ENCODE measurements at places on chromosomes 6 and 20. TPM values are rescaled to one million over a fixed set of nuclear protein-coding genes. Genes with fewer than 3 reads are reported as not detected.

- DNase-seq, result no peak
- H3K27me3 ChIP-seq, result no peaks in the 10 kb centered on the region
- H3K4me1 ChIP-seq, result no peaks in the 10 kb centered on the region
- no peak overlapping the region for H3K4me3 ChIP-seq
Observed at GRCh38 chr20:32780749-32781655, 18.8 kb downstream of the DNMT3B start.

- DNase-seq, result no peak
- H3K4me3 ChIP-seq, result no peak overlapping the region
- H3K36me3 ChIP-seq, result no peaks in the 10 kb centered on the region
- no peaks in the 10 kb centered on the region for H3K4me1 ChIP-seq
- H3K27ac ChIP-seq, result no peak overlapping the region
Observed at GRCh38 chr20:54112221-54112884, 42.0 kb upstream of the BCAS1 start.

DNA sequence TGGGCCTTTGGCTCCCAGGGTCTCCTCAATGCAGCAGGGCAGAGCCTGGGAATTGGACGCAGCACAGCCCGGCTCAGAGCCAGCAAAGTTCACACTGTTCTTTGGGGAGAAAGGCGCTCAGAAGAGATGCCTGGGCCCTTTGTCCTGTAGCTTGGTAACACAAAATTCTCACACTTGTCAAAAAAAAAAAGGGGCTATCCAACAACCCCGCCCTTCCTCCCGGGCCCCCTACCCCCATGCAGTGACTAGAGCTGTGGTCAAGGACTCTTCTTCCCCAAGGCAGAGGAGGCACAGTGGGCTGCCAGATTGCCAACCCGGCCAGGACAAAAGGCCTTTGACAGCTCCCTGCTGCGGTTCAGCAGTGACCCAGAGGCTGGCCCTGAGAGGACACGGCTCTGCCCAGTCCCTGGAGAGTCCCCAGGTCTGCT lies 2.0 kb downstream of the NKAIN4 start:
- no peak overlapping the region for H3K27ac ChIP-seq
- H3K4me3 ChIP-seq, result no peak overlapping the region
- no peak for DNase-seq
- H3K4me1 ChIP-seq, result no peaks in the 10 kb centered on the region

- no peaks in the 10 kb centered on the region for H3K36me3 ChIP-seq
- DNase-seq, result no peak
- no peak overlapping the region for H3K27ac ChIP-seq
- no peaks in the 10 kb centered on the region for H3K4me1 ChIP-seq
- no peaks in the 10 kb centered on the region for H3K27me3 ChIP-seq
- H3K4me3 ChIP-seq, result no peak overlapping the region
Observed at GRCh38 chr20:2169456-2170088, 67.9 kb downstream of the STK35 start.

- no peak overlapping the region for H3K4me3 ChIP-seq
- no peaks in the 10 kb centered on the region for H3K27me3 ChIP-seq
- no peak overlapping the region for H3K27ac ChIP-seq
- DNase-seq, result no peak
Observed at GRCh38 chr6:108222504-108222903, 38.3 kb downstream of the SNX3 start.

DNA sequence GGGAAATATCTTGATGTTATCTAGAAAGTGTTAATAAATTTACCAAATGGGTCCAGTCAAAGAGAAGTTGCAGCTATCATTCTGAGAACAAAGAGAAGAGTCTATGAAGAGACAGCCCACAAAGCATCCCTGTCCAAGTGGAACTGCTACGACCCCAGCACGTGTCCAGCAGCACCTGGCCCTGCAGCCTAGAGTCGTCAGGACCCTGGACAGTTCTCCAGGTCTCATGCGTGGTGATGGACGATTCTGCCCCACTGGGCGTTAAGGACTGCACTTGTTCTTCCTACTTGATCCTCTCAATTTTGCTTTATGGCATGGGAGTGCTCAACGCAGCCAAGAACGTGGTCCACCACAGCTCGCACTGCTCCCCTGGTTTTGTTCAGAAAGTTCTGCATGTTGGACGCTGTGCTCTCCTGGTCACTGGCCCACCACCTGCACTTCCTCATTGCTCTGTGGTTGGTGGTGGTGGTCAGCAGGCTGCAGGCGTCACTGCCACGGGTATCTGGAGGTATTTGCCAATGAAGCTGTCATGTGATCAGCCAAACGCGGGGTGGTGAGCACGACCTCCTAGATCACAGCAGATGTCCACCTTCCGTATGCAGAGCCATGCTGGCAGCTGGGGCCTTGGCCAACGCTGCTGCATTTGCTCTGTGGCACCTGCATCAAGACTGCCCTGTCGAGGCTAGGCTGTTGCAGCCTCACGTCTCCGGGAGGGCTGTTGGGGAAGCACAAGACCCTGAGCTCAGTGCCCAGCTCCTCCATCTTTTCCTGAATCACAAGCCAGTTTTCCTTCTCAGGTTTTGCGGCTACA lies 356.4 kb downstream of the CDH4 start:
- no peak for DNase-seq
- no peak overlapping the region for H3K4me3 ChIP-seq
- H3K27me3 ChIP-seq, result no peaks in the 10 kb centered on the region
- no peaks in the 10 kb centered on the region for H3K36me3 ChIP-seq
- no peaks in the 10 kb centered on the region for H3K4me1 ChIP-seq

- H3K27me3 ChIP-seq, result no peaks in the 10 kb centered on the region
- H3K27ac ChIP-seq, result no peak overlapping the region
- no peaks in the 10 kb centered on the region for H3K4me1 ChIP-seq
- no peaks in the 10 kb centered on the region for H3K36me3 ChIP-seq
Observed at GRCh38 chr6:31079656-31080261, 32.6 kb downstream of the C6orf15 start.

DNA sequence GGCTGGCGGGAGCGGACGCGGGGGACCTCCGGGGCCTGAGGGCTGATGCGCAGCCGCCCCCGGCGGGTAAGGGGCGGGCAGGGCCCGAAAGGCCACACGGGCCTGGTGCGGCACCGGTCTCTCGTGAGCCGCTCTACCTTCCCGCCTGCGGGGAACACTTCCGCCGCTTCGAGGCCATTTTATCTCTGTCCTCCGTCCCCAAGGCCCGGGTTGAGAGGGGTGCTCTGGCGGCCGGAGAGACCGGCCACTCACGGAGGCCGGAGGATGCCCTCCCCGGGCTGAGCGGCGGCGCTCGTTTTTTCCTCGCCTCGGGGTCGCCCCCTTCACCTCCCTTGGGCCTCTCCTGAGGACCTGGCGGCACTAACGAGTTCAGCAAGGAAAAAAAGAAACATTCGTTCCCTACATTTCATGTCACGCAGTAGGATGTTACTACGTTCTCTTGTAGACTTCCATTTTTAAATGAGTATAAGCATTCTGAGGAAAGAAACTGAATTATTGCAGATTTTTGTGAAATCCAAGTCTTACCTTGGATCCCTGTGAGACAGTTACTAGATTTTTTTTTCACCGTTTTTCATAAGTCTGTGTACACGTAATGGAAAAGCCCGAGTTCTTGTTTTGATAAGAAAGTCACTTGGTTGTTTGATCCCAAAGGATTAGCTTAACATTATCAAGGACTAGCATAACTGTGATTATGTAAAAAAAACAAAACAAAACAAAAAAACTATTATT lies 575 bp downstream of the WTAP start:
- DNase-seq, result no peak
- H3K36me3 ChIP-seq, result no peaks in the 10 kb centered on the region

DNA sequence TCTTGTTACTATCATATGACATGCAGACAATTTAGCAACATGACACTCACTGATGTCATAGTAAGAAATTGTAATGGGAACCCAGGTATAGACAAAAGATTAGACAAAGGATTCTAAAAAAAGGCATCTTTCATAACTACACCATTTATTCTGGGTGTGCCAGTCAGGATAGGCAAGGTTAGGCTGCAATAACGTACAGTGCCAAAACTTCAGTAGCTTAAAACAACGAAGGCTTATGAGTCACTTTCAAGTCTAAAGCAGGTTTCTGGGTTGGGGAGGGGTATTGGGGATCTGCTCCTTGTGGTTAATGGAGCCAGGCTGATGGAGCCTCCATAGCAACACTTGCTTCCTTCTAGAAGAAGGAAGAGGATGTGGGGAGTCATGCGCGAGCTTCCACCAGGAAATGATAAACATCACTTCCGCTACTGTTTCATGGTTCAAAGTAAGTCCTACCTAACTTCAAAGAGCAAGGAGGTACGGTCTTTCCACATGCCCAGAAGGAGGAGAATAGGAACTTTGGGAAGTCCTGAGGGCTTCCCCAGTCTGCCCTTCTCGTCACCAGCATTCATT lies 2.0 kb upstream of the GTSF1L start:
- DNase-seq, result no peak
- no peak overlapping the region for H3K4me3 ChIP-seq
- no peaks in the 10 kb centered on the region for H3K4me1 ChIP-seq
- H3K27me3 ChIP-seq, result no peaks in the 10 kb centered on the region
- H3K36me3 ChIP-seq, result no peaks in the 10 kb centered on the region

GRCh38 chr6:2782825-2783187 lies 17.6 kb downstream of the WRNIP1 start:
- H3K27ac ChIP-seq, result no peak overlapping the region
- H3K4me1 ChIP-seq, result no peaks in the 10 kb centered on the region
- H3K36me3 ChIP-seq, result no peaks in the 10 kb centered on the region
- no peak overlapping the region for H3K4me3 ChIP-seq
- H3K27me3 ChIP-seq, result no peaks in the 10 kb centered on the region

DNA sequence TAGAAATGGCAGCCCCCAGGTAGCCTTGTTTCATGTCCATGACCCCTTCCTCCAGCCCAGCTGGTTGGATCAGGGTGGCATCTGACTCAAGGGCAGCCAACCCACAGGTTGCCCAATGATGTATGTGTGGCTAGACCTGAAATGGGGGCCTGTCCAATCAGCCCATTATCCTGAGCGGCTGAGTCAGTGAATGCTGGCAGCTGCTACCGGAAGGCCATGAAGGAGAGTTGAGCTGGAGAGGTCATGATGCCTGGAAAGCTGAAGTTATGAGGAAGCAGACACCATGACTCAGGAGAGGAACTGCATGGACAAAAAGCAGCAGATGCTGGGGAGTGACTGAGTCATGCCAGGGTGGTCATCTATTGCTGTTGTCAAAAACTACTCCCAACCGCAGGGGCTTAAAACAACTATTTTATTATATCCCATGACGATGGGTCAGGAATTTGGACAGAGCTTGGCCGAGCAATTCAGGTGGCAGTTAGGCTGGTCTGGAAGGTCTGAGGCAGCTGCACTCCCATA lies 67.3 kb downstream of the MDGA1 start:
- DNase-seq, result peak; percentile 76
- H3K4me3 ChIP-seq, result no peak overlapping the region
- no peak overlapping the region for H3K27ac ChIP-seq

GRCh38 chr20:38261054-38261390 lies 487 bp upstream of the KIAA1755 start:
- DNase-seq, result no peak
- H3K4me1 ChIP-seq, result no peaks in the 10 kb centered on the region
- no peaks in the 10 kb centered on the region for H3K27me3 ChIP-seq
- peak overlapping the region; percentile 62 for H3K4me3 ChIP-seq
- no peaks in the 10 kb centered on the region for H3K36me3 ChIP-seq

- H3K27ac ChIP-seq, result no peak overlapping the region
- no peaks in the 10 kb centered on the region for H3K4me1 ChIP-seq
- no peaks in the 10 kb centered on the region for H3K36me3 ChIP-seq
- no peaks in the 10 kb centered on the region for H3K27me3 ChIP-seq
Observed at GRCh38 chr20:53873230-53873604, 197.2 kb downstream of the BCAS1 start.

- H3K4me1 ChIP-seq, result no peaks in the 10 kb centered on the region
- no peaks in the 10 kb centered on the region for H3K27me3 ChIP-seq
- H3K27ac ChIP-seq, result no peak overlapping the region
- DNase-seq, result no peak
Observed at GRCh38 chr6:20881365-20881764, 347.1 kb downstream of the CDKAL1 start.

GRCh38 chr6:37495244-37495934 lies 4.3 kb downstream of the CCDC167 start:
- peak; percentile 7 for DNase-seq
- H3K4me1 ChIP-seq, result no peaks in the 10 kb centered on the region
- no peak overlapping the region for H3K27ac ChIP-seq
- H3K36me3 ChIP-seq, result no peaks in the 10 kb centered on the region

DNA sequence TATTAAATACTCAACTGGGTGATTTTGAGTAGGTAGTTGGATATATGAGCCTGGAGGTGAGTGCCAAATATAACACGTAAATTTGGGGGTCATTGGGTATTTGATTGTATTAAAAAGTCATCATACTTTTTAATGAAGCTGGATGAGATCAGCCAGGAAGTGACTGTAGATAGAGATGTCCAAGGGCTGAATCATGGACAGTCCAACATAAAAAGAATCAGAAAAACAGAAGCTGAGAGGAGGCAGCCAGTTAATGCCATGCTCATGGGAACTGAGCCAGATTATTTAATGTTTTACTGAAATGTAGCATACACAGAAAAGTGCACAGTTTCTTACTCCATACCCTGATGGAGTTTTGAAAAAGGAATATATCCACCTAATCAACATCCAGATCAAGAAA lies 435.5 kb upstream of the PLCB4 start:
- no peaks in the 10 kb centered on the region for H3K4me1 ChIP-seq
- no peak overlapping the region for H3K27ac ChIP-seq
- H3K27me3 ChIP-seq, result no peaks in the 10 kb centered on the region

DNA sequence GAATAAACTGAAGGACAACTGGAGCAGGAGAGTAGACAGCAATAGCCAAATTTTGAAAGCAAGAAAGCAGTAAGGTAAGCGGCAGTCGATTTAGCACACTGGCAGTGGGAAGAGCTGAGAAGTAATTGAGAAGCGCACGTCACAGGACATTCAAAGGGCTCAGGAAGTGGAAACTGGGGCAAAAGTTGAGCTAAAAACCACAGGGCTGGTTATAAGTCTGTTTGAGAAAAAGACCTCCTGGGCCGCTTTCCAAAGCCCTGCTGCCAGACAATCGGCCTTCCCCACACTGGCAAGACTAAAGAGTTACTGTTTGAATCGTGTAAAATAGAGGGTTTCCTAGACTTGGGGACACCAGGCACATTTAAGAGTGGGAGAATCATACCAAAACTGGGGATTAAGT lies 161.4 kb downstream of the DNAH8 start:
- no peak overlapping the region for H3K4me3 ChIP-seq
- no peak for DNase-seq
- no peaks in the 10 kb centered on the region for H3K36me3 ChIP-seq
- no peaks in the 10 kb centered on the region for H3K4me1 ChIP-seq

DNA sequence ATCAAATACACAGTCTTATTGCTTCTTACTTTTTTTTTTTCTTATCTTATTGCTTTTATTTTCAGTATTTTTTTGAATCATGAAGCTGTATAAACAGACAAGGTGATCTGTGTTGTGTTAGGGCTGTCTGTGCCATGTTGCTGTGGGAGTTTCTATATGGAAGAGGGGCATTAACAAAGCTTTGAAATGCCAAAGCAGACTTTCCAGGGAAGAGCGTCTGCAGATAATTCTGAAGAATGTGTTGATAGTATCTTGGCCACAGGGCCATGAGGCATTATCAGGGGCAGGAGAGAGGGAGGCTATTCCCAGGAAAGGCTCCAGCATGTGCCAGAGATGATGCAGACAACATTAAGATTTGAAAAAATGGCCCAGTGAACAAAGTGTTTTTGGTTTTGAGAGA lies 354.5 kb downstream of the UTRN start:
- H3K36me3 ChIP-seq, result no peaks in the 10 kb centered on the region
- H3K27ac ChIP-seq, result no peak overlapping the region
- H3K4me1 ChIP-seq, result no peaks in the 10 kb centered on the region
- no peak overlapping the region for H3K4me3 ChIP-seq

Gene ABHD16B
- not detected for total RNA-seq

Gene SLC25A27
- total RNA-seq, result 45.9 TPM

Gene TFAP2B
- not detected for total RNA-seq

Gene C6orf52
- total RNA-seq, result not detected

Gene SCUBE3
- 63.6 TPM for total RNA-seq

Gene ATG5
- total RNA-seq, result 30.3 TPM

Gene MCHR2
- total RNA-seq, result not detected

Gene STX11
- 6.5 TPM for total RNA-seq

Gene GNRH2
- total RNA-seq, result 0.49 TPM

Gene PAK5
- total RNA-seq, result 0.19 TPM

Gene B3GALT4
- 12.7 TPM for total RNA-seq
